ENCODE measurements at places on chromosomes 13 and 19.
A peak's percentile ranks its signal among the peaks of the same experiment; 100 is the strongest.

DNA sequence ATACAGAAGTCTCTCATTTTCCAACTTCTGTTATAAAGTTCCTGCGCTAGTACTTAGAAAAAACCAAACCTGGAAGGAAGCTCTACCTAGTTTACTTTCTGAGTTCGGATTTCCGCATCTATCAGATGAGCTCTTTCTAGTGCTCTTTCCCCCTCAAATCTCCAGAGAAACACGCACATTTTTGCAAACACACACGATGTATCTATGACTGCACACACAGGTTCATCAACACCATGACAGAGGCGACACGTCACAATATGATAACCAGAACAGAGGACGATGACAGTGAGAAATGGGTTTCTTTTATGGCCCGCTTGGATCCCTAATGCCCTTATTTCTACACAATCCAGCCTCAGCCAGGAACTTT lies 629 bp upstream of the LRRC63 start:
- no peak for DNase-seq

DNA sequence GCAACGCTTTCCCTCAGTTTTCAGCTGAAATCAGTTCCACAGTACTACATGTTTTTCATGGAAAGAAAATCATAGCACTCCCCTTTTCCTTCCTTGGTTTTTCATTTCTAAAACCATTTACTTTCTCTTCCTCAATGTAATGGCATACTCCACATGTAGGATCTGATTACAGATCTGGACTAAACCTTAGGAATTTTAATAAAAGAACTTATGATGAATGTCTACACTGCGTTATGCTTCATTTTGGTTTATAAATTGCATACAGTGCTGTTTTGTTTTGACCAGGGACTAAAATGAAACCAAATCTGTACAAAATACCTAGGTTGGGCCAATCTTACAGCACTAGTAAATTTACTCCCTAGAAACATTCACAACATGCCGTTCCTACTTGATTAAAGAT lies 589.9 kb downstream of the TBC1D4 start:
- no peak for DNase-seq

DNA sequence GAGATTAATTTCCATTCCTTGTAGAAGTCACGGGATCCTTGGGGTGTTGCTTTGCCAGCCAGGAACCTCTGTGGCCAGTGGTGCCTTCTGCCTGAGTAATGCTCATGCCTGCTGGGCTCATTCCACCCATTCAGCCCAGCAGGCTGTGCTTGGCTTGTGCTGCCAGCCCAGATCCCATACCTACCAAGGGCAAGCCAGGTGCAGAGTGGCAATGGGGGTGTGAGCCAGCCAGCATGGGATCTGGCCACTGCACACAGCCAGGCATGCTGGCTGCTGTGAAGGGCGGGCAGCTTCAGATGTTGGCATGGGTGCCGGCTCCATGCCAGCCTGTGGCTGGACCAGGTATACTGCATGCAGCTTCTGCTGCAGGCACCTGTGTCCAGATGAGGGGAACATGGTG lies 42.5 kb downstream of the WDFY2 start:
- no peak for DNase-seq

DNA sequence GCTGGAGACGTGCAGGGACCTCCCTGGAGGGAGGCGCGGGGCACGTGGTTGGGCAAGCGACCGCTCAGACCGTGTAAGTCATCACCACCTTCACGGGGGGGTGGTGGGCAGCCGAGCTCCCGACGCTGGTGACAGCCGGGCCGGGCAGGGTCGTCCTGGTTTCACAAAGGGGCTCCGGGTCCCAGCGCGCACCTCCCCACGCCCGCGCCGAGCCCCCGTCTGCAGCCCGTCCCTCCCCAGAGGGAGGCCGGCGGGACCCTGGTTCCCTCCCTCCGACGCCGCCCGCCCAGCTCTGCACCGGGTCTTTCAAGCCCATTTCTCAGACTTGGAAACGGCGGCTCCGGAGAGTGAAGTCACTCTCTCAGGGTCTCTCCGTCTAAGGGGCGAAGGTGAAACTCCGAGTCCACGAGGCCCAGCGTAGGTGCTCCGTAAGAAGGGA lies 729 bp upstream of the ARID3A start:
- peak; percentile 29 for DNase-seq

GRCh38 chr19:6861683-6862286 lies 25.6 kb upstream of the ADGRE1 start:
- no peak for DNase-seq

Data from AG10803 (cell line).